Muscle of leg (tissue), 16 donors: ENCODE measurements at places on chromosomes 3 and 15. TPM values are rescaled to one million over a fixed set of nuclear protein-coding genes. Genes with fewer than 3 reads are reported as not detected.

DNA sequence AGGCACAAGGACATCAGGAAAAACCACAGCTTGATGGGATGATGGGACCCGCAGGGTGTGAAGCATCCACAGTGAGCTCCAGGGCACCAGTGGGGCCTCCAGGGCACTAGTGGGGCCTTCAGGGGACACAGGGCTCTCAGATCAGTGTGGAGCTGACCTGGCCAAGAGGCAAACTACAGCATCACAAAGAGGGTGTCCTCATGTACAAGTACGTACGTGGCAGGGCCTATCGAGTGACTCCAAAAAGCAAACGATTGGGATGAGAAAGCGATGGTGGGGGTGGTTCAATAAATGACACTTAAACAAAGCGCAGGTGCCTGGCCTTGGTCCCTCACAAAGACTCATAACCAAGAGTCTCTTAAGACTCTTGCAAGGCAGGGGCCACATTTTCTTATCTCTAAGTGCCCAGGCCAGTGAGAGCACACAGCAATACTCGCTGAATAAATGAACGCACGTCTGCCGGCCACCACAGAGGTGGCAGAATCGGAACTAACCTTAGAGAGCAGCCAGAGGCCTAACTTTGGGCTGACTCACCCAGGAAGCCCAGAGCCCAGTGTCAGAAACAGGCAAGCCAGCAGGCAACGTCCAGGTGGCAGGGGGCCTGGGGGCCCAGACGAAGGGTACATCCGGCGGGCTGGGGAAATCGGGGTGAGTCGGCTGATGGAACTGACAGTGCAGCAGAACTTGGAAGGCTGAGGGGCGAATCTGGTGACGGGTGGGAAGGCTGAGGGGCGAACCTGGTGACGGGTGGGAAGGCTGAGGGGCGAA lies 8.7 kb downstream of the PCSK6 start:
- DNase-seq: no peak

- no peak for DNase-seq
Measured at GRCh38 chr3:161413855-161414210, 42.5 kb upstream of the SPTSSB start.

DNA sequence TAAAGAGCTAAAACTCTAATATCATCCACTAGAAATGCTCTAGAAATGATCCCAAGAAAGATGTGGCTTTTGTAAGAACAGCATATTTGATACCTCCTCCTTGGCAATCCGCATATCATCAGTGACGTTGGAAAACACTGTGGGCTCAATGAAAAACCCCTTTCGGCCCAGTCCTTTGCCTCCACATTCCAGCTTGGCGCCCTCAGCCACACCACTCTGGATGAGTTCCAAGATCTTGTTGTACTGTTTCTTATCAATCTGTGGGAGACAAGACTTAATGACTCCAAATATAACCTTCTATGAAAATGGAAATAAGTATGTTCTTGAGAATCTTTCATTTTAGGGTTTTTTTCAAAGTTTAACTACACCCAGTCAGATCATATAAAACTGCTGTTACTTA lies 103.6 kb downstream of the ALDH1A2 start:
- no peak for DNase-seq

DNA sequence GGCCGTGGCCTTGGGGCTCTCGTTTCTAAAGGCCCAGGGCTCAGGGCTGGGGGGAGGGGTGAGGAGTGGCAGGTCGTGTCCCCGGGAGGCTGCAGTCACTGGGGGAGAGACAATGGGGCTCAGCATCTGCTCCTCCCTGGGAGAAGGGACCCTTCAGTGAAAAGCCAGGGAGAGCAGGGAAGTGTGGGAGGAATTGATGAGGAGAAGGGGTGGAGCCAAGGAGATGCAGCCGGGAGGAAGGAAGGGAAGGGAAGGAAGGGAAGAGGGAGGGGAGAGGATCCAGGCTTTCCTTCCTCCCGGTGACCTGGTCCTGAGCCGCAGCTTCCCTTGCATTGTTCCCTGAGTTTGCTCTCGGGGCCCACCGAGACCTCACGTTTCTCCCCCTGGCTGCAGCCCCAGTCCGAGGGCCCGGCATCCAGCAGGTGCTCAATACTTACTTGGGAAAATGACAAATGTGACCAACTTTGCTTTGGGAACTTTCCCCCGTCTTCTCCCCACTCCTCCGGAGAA lies 1.4 kb upstream of the ZNF710 start:
- peak; percentile 83 for DNase-seq

DNA sequence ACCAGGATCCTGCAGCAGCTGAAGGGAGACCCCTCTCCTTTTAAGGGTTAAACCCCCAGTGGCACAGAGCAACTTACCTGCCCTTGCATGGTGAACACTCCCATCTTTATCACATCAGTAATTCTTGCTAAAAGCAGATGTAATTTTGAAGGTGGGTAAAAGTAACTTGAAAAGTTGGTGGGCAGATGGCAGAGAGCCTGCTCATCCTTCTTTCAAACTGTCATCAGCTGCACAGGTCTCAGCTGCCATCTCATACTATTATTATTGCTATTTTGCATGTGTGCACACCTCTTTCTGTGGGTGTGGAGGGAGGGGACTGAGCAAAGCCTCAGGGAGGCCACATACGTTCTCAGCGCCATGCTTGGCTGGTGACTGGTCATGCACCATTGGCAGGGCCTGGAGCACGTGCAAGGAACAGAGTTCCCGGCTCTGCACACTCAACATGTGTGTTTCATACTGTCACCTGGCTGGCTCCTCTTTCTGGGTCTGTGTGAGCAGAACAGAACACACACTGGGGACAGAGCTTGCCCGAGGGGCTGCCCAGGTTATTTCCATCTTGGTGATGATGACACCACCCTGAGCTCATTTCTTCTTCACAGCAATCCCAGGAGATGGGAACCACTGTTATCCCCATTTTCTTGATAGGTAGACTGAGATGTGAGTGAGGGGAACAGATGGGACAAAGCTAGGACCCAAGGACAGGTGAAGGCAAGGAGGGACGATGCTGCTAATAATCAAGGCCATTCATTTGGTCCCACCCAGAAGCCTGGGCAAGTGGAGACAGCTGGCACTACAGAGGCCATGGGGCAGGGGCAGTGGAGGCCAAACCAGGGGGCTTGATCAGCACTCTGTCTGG lies 95.8 kb upstream of the KLF13 start:
- no peak for DNase-seq

GRCh38 chr3:139227827-139228226 lies 116.0 kb upstream of the MRPS22 start:
- DNase-seq: no peak

GRCh38 chr3:126918355-126918821 lies 64.5 kb upstream of the PLXNA1 start:
- DNase-seq: no peak

GRCh38 chr3:66298591-66298990 lies 77.8 kb downstream of the SLC25A26 start:
- DNase-seq: no peak

GRCh38 chr3:29747991-29748390 lies 467.1 kb downstream of the RBMS3 start:
- no peak for DNase-seq

The SLC24A5 gene
- not detected for polyA plus RNA-seq

The GOLGA8S gene
- 0.27 TPM for polyA plus RNA-seq

The SLC2A2 gene
- polyA plus RNA-seq: not detected

The TFRC gene
- polyA plus RNA-seq: 32.1 TPM
